Hematopoietic multipotent progenitor cell treated with erythropoietin and hydrocortisone succinate and interleukin-3 and kit ligand, for 8 days (in vitro differentiated cells): ENCODE measurements at places on chromosomes 2 and 18.

DNA sequence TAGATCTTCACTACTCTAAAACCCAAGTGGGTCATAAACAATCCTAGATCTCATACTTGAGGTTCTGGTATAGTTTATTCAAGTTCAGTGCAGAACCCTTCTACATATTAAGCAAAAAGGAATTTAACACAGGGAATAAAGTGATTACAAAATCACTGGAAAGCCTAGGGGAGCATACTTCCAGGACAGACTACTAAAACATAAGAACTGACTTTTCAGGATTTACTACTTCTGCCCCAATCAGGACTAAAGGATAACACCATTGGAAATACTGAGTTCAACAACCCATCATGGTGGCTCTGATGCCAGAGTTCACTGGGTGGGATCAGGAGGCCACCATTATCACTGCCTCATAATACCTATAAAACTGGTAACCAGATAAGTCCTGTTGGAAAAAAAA lies 123.6 kb downstream of the DNAH7 start:
- no peak for DNase-seq

- DNase-seq = no peak
These were observed 226.0 kb upstream of the SLC35G4 start for GRCh38 chr18:11383381-11383780.

- no peak for DNase-seq
These were observed 172.8 kb downstream of the CYP26B1 start for GRCh38 chr2:71974846-71975245.

DNA sequence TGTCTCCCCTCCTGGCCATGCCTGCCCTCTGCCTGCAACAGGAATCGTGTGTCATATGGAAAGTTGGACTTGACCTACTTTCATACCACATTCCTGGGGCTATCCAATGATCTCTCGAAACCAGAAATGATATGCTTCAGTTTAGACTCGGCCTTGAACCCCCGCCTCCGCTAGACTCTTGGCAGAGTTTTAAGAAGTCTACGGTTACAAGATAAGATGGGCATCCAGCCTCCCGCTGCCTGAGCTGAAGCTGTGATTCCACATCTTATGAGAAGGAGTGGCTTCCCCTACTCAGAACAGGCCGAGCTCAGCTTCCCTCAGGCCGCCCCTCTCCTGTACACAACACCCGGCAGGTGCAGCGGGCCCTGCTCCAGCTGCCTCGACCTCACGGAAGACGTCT lies 73.9 kb downstream of the MTCL1 start:
- no peak for DNase-seq

DNA sequence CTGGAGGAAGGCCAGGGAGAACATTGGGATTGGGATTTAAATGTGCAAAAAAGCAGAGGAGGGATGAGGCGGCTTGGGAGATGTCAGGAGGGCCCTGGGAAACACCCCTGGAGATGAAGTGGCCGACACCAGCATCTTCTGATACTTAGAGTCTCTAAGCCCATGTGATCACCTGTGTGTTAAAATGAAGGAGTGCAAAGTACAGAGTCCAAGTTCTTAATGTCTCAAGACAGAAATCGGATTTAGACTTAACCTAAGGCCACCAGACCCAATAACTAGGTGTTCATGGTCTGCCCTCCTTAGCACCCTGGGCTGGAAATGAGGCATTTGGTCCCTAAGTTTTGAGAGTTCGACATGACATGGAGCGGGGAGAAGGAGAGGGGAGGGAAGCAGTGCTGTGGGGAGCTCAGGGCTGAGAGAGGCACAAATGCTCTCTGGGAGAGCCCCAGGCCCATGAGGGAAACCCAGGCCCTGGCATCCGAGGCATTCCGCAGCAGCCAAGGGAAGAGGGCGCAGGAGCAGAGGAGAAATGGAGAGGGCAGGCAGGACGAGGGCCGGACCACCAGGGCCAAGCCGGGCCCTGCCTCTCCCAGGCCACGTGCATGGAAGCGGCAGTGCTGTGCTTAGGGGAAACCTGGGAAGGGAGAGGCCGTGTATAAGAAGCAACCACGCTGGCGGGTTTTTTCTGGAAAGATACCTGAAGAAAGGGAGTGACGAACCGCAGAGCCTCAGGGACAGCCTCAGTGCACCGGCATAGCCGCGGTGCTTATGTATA lies 63.3 kb downstream of the SFXN5 start:
- DNase-seq = no peak

DNA sequence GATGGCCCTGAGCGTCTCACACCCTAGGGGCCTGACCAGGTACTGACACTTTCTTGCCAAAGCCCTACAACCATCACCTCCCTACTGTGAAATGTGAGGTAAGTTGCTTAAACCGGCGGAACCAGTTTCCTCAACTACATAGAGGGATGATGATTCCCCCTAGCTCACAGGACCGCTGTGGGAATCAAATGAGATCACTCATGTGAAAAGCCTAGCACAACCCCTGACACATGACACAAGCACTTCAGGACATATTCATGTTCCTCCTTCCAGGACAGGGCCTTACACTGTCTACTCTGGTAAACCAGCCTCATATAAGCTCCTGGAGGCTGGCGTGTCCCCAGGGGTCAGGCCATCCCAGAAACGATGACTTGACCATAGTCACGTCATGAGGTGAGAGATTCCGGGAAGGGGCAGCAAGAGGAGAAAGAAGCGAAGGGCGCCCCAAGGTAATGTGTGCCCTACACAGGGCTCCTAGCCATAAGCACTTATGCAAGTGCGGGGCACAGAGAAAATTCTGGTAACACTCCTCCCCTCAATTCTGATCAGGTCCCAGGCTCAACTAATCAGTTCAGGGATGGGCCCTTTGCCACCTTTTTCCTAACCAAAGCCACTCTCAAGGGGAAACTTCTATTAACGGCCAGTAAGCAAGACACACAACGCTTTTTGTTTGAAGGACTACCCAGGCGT lies 49.5 kb downstream of the C2orf42 start:
- DNase-seq = peak; percentile 77

GRCh38 chr2:5932556-5933469 lies 240.6 kb downstream of the SOX11 start:
- no peak for DNase-seq

GRCh38 chr2:2887772-2888387 lies 489.7 kb downstream of the EIPR1 start:
- no peak for DNase-seq

DNA sequence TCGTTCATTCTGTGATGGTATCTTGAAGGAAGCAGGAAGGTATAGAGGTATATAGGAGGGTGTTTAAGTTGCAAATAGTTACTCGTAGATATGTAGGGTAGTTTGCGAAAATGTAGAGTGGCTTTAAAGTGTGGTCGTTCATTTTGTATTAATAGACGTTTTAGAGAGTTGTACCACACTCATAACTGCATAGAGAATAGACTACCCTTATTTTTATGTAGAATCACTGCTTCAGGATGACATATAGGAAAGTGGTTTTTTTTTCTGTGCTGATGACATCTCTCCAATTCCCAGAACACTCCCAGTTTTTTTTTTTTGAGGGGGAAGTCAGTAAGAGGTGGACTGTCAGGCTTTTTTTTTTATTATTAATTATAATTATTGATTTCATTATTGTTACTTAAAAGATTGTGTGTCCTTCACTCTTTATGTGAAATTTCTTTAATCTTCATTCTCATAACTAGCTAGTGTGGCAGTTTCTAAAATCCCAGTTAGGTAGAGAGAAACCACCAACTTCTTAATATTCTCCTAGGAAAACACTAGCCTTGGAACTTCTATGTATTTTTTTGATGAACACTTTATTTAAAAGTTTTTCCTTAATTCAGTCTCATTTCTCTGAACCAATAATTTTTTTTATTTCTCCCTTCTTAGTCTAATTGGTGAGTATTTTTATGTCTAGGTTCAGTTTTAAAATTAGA lies 1.5 kb downstream of the ACTR3 start:
- DNase-seq = no peak

GRCh38 chr2:165811592-165812370 lies 17.7 kb upstream of the GALNT3 start:
- no peak for DNase-seq

GRCh38 chr2:7845332-7845731 lies 836.5 kb upstream of the ID2 start:
- DNase-seq = no peak

- DNase-seq = no peak
These were observed 71.4 kb downstream of the HNMT start for GRCh38 chr2:138035608-138036217.

DNA sequence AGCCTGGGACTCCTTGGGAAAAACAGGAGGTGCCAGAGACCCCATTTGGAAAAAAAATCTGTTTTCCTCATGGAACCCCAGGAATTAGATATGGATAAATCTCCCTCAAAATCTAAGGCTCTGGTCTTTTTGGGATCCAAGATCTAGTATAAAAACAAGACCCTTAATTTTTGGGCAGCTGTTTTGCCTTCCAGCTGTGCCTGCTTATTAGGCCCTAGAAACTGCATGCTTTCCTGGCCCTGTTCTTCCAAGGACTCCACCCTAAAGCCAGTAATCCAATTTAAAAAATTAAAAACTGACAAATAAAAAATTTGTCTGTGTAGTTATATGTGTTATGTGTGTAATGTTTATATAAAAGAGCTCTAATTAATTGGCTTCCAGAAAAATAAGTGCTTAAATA lies 274.6 kb downstream of the STK39 start:
- DNase-seq = no peak

DNA sequence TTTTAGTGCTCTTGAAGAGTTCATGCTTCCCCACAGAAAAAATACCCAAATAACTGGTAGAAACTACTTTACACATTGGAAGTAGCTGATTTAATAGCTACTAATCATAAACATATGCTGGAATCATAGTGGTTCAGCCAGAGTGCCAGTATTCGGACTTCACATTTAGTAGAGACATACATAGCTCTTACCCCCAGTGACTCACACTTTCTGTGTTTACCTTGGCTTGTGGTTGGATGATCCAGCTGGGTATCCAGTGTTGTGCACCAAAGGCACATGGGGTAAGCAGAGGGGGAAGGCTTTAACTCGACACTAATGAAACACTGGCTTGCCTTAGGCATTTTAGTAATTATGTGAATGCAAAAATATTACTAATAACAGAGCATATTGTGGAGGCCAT lies 18.1 kb downstream of the ARHGAP28 start:
- DNase-seq = no peak

DNA sequence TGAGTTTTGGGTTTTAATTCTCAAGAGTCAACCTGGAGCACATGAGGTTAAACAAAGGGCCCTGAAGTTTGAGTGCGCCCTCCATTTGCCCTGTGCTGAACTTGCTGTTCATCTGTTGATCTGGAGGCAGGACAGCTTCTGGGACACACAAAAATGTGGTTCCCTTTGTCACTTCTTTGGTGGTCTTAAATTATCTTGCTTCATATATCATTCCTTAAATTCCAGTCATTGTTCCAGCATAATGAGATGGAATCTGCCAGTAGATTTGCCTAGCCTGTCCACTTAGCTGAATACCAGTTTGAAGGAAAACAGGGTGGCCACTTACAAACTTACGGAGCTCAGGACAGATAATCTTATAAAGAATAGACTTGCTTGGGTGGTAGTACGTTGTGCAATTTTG lies 916 bp downstream of the CETN1 start:
- no peak for DNase-seq

DNA sequence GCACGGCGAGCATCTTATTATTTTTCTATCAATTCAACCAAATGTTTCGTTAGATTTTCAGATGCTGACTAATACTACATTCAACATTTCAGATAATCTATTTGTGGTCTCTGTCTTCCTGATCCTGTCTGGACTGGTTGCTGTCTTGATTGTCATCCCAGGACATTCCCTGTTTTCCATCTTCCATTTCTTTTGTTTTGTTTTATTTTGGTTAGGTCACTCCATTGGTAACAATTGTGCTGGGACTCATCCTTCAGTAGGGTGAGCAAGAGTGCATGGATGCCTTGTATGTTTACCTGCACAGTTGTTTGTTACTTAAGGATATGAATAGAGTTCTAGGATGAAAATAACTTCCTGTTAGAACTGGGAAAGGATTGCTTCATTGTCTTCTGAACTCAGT lies 55.9 kb upstream of the ACYP2 start:
- DNase-seq = no peak

GRCh38 chr2:88049622-88050021 lies 6.0 kb downstream of the KRCC1 start:
- no peak for DNase-seq

DNA sequence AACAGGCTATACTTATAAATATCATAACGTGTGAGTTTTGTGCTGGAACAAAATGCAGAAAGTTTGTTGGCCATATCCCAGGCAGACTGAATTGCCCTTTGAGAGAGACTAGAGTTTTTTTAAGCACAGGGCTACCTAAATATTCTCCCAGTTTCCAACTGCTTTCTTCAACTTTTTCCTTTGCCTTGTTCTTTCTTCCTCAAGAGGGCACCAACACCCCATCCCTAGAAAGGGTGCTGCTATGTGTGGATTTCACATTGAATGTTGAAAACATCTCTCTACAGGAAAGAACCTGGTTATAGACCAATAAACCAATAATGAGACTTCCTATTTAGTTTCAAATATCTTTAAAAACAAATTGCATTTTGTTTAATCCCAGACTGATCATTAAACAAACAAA lies 87.9 kb downstream of the ICOS start:
- peak; percentile 41 for DNase-seq

DNA sequence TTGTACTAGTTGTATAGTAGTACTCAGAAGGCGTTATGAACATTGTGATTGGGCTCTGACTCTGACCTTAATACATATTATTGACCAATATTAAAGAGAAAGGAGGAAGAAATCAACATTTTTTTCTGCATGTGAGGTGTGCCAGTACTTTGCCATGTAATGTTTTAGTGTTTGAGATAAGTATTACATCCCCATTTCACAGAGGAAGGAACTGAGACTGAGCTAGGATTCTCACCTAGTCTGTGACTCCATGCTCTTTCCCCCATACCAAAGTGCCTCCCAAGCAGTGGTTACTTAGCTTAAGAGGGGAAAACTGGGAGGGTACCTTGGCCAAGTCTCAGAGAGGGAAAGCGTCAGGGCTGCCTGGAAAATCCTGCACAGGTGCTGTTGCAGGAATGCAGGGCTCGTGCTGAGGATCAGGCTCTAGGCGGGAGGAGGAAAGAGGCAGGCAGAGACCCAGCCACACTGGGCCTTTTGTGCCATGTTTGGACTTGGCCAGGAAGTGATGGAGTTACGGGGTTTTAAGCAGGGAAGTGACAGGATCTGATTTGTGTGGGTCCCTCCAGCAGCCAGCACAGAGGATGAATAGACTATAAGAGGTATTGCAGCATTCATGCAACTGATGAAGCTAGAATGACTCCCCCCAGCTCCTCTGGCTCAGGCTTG lies 1.7 kb downstream of the PNKD start:
- DNase-seq = peak; percentile 18

DNA sequence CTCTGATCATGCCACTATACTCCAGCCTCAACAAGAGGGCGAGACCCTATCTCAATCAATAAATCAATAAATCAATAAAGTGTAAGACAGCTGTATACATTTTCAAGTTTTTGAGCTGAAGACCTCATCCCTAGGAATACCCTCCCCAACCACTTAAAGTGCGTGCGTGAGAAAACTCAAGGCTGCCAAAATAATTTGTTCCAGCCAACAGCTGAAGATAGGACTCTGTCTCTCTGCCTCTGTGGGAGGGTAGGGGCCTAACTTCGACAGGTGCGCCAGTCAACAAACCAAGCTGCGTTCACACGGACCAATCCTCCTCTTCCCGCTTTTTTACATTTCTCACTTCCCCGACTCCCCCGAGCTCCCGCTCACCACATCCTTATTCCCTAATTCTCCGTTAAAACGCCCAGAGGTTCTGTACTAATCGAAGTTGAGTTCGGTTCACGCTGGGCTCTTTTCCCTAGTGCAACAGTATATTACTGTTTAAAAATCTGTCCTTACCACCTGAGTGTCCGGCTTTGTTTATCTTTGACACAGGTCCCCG lies 618 bp downstream of the POLR2D start:
- peak; percentile 42 for DNase-seq
